Stimulated activated CD4-positive, alpha-beta T cell treated with anti-CD3 and anti-CD28 coated beads, Interleukin-1b, Interleukin-23, amount 100 ng/mL, for 1 hour (primary cell): ENCODE measurements at places on chromosomes 6 and 20.

DNA sequence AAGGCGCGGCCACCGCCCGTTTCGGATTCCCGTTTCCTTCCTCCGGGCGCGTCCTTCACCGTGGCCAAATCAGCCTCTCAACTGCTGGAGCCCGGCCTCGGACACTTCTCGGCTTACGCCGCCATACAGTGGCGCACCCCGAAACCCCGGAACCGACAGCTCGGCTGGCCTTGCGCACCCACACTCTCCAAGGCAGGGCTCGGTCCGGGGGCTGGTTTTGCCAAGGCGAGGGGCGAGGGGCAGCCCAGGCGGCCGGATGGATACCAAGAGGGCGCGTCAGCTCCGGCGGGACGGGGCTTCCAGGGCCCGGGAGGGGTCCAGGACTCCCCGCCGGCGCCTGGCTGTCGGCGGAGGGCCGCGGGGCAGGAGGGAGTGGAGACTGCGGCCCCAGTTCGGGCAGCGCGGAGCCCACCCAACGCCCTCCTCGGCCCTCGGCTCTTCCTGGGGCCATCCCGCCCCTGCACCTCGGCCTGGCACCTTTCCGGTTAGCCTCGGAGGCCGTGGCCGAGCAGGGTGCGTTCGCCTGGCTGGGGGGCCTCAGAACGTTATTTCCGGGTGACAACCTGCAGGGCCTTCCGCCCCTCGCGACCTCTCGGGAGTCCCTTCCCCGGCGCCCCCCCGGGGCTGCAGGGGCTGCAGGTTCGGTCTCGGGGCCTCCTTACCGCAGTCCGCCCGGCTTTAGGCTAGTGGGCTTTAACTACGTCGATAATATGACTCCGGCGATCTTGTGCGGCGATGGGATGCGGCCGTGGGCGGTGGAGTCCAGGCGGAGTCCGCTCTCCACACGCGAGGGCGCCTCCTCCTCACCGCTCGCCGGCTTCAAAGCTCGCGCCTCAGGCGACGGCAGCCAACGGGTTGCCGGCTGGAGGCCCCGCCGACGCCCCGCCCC, 697 bp upstream of the CEP43 start:
- DNase-seq: no peak

- no peak for DNase-seq
Measured at GRCh38 chr20:61271312-61272231, 19.5 kb downstream of the CDH4 start.

DNA sequence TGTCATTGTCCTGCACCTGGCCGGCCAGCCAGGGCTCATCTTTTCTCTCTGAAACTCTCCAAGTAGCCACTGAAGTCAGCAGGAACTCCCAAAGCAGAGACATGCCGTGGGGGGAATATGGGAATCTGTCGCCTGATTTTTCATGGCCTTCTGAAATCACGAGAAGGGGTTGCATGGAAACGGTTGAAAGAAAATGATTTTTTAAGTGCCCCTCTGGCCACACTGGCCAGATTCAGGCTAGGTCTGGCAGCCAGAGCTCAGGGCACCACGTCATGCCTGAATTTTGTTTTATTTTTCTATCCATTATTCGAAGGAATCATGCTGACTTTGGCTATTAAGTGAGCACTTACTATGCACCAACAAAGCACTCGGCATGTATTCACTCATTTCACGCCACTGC, 65.2 kb downstream of the EYA2 start:
- no peak for DNase-seq

DNA sequence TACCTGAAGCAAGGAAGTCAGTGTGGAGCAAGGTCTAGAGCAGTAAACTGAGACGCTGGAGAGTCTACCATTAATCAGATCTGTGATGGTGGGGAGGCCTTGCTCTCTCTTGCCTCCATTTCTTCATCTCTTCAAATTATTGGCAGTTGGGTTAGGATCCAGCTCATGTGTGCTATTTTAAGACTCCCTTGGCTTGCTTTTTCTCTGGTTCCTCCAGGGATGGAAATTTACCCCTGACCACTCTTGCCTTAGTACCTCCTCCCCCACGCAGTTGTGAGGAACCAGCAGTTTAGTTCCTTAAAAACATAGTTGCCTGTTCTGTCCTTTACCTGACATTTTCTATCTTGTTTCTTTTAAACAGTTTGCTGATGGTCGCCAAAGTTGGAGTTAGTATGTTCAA, 7.4 kb downstream of the TMEM14C start:
- DNase-seq: no peak

- DNase-seq: no peak
Measured at GRCh38 chr20:35954907-35955251, 577 bp upstream of the SCAND1 start.

- no peak for DNase-seq
Measured at GRCh38 chr6:37587866-37588734, 88.4 kb upstream of the CCDC167 start.

GRCh38 chr6:142758629-142759025, 186.3 kb downstream of the HIVEP2 start:
- no peak for DNase-seq

- no peak for DNase-seq
Measured at GRCh38 chr20:7497985-7498384, 442.3 kb downstream of the HAO1 start.

GRCh38 chr6:165586706-165587105, 76.3 kb downstream of the PDE10A start:
- DNase-seq: no peak

DNA sequence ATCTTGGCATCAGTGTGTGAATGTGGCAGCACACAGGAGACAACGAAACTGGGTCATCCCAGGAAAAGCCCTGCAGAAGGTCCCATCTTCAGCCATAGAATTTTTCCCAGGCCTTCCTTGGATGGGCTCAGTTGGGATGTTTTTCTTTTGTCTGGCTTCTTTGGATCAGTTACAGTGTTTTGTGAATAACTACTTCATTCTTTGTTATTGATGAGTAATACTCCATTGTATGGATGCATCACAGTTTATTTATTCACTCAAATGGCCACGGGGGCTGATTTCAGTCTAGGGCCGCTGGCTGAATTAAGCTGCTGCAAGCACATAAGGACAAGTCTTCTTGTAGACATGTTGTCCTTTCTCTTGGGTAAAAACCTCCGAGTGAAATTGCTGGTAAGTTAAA, 81.3 kb upstream of the CD93 start:
- DNase-seq: no peak

GRCh38 chr6:48403587-48403986, 292.6 kb upstream of the PTCHD4 start:
- DNase-seq: no peak

DNA sequence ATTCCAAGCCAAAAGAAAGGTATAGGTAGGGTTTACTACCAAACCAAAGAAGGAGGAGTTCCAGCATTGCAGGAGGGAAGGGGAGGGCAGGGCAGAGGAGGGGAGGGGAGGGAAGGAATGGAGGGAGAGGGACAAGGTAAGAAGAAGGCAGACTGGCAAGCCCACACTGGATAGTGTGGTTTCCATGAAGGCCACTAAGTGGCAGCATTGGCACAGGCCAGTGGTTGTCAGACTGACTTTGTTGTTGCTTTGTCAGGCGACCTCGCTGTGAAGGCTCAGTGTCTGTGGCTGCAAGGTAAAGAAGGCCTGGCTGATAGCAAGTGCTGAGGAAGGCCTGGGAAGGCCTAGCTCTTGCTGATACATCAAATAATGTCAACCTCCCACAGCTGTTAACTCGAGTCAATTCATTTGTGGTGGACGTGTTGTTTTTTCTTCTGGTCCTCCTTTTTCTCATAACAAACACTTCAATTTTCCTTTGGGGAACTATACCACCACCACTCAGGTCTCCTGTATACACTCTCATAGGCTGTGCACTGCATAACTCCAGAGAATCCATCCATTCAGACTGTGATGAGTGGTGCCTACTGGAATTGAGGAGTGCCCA, 7.7 kb upstream of the ZNF334 start:
- DNase-seq: no peak

DNA sequence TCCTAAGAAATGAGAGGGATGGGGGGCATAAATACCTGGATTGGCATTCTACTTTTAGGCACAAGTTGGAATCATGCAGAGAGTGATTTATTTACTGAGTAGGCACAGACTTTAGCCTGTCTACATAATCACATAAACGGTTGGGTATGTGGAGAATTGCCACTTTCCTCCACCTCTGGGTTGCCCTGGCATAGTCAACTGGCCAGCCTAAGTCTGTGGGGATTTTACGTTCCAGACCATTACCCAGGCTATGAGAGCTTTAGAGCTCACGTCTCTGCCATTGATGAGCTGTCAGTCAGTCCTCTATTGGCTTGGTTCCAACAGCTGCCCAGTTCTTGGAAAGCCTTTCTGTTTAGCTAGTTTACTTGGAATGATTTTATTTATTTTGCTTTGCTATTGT, 5.0 kb upstream of the BHLHE23 start:
- no peak for DNase-seq

DNA sequence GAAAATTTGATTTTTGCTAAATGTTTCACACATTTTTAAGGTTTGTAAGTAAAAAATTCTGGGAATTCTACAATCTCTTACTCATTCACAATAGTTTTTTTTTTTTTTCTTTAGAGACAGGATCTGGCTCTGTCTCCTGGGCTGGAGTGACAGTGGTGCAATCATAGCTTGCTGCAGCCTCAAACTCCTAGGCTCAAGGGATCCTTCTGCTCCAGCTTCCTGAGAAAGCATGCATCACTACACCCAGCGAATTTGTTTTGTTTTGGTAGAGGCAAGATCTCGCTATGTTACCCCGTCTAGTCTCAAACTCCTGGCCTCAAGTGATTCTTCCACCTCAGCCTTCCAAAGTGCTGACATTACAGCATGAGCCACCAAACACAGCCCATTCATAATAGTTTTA, 232.8 kb downstream of the GJA1 start:
- DNase-seq: no peak

- no peak for DNase-seq
Measured at GRCh38 chr6:167855825-167856425, 29.2 kb downstream of the AFDN start.

- no peak for DNase-seq
Measured at GRCh38 chr20:51140671-51141070, 117.8 kb upstream of the KCNG1 start.

DNA sequence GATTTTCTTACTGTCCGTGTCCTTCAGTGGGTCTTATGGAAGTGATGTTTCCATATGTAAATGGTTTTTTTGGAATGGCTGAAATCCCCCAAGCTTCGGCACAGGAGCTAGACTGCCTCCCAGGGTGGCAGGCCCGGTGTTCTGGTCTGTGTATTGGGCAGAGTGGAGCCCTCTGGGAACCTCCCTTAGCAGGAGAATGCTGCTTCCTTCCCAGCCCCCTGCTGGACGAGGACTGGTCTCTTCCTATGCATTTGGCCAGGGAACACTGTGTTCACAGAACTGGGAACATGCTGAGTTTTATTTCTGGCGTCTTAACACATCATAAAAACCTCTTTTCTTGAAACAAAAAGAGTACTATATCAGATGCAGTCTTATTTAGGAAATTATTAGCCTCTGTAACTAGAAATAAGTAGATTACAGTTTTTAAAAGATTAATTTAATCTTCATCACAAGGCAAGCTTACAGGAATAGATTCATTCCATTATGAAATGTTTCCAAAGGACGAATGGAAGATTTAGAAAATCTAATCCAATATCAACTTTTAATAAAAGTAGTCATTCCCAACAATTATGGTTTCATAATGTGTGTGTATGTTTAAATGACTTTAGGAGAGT, 56.6 kb downstream of the SYTL3 start:
- no peak for DNase-seq

DNA sequence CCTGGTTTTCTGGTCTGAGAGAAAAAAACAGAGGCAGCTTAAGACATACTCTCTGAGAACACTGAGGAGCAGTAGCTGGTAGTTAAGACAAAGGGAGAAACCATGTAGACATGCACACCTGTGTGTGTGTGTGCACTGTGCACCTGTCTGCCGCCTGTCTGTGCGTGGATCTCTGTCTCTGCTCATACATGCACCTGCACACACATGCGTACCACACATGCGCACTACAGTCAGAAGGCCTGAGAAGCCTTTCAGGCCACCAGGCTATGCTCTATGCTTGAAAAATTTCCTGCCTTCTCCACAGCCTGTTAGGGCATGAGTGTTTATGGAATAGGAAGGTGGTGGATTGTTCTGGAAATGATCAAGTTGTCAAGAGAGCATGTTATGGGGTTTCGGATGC, 103.5 kb downstream of the CDH4 start:
- no peak for DNase-seq

- DNase-seq: no peak
Measured at GRCh38 chr20:4053071-4053919, 37.9 kb upstream of the RNF24 start.

GRCh38 chr6:39821046-39821740, 29.0 kb downstream of the DAAM2 start:
- no peak for DNase-seq

- DNase-seq: no peak
Measured at GRCh38 chr6:114055349-114055748, 84.4 kb upstream of the HDAC2 start.

DNA sequence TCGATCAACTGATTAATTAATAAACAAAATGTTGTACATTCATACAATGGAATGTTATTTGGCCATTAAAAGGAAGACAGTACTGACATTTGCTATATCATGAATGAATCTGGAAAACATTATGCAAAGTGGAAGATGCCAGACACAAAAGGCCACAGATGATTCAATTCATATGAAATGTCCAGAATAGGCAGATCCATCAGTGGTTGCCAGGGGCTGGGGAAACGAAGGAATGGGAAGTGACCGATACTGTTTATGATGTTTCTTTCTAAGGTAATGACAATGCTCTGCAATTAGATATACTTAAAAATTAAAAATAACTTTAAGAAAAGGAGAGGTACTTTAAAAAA, 37.2 kb downstream of the ELOVL5 start:
- no peak for DNase-seq

- DNase-seq: no peak
Measured at GRCh38 chr20:50330504-50331313, 140.1 kb downstream of the CEBPB start.

DNA sequence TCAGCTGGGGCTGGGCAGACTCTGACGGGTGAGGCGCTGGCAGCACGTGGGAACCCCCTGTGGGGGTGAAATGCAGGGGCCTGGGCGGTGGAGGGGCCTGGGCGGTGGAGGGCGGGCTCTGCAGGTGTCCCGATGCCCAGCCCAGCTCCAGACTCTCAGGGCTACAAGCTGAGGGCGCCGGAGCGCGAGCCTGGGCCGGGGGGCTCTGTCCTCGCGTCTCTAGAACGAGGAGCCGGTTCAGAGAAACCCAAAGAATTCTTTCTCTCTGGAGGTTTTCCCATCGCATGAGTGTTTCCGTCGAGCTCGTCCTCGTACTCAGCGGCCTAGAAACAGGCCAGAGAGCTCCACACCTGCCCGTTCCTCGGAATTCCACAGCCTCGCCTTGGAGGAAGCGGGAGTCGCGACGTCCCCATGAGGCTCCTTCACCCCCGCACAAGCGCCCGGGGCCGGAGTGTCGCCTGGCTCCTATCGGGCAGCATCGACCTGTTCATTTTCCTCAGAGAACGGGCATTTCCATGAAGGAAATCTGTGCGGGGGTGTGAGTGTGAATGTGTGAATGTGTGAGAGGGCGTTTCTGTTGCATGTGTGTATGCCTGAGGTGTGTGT, 76.9 kb downstream of the SMOC2 start:
- DNase-seq: no peak

- no peak for DNase-seq
Measured at GRCh38 chr6:163397326-163397725, 17.2 kb upstream of the QKI start.
